ENCODE measurements at places on chromosomes 7 and 10.

- no peak for DNase-seq
Measured at GRCh38 chr10:44990965-44991364, 9.8 kb upstream of the ZNF22 start.

- no peak for DNase-seq
Measured at GRCh38 chr7:100544386-100544785, 5.4 kb downstream of the AGFG2 start.

GRCh38 chr10:85977642-85978041 lies 389.0 kb downstream of the GRID1 start:
- no peak for DNase-seq

- DNase-seq = no peak
Measured at GRCh38 chr7:103985565-103986126, 3.8 kb downstream of the RELN start.

DNA sequence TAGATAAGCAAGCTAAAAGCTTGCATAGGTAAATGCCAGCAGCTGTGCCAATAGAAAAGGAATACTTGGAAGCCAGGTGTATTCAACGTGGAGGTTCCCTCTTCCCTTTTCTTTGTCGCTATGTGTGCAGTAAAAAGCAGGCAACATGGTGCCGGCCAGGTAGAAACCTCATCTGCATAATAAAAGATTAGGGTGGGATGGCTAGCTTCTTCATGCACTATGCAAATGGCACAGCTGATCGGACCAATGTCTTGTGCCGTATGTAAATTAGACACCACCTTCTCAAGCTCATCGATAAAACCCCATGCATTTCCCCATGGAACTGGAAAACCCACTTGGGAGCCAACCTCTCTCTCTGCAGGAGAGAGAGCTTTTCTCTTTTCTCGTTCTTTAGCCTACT lies 150.9 kb upstream of the FOXK1 start:
- no peak for DNase-seq

DNA sequence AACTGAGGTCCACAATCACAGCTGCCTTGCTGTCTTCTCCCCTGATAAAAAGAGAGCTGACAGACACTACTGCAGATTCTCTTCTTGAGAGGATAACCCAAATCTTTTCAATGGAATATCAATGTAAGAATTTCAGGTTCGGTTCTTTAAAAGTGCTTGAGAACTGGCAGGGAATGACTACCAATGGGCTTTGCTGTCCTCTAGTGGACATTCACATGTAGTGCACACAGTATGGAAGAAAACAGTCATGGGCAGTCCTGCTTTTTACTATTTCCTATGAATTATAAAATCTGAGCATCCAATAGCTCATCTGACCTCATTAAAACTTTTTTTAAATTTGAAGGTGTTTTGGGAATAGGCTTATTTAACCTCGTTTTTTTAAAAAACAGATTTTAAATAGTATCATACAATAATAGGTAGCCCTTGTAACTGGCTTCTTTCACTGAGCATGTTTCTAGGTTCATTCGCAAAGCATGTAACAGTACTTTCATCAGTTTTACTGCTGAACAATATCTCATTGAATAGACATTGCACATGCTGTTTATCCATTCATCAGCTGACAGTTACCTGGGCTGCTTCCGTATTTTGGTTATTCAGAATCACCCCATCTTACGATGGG lies 18.3 kb downstream of the FZD9 start:
- peak; percentile 14 for DNase-seq

DNA sequence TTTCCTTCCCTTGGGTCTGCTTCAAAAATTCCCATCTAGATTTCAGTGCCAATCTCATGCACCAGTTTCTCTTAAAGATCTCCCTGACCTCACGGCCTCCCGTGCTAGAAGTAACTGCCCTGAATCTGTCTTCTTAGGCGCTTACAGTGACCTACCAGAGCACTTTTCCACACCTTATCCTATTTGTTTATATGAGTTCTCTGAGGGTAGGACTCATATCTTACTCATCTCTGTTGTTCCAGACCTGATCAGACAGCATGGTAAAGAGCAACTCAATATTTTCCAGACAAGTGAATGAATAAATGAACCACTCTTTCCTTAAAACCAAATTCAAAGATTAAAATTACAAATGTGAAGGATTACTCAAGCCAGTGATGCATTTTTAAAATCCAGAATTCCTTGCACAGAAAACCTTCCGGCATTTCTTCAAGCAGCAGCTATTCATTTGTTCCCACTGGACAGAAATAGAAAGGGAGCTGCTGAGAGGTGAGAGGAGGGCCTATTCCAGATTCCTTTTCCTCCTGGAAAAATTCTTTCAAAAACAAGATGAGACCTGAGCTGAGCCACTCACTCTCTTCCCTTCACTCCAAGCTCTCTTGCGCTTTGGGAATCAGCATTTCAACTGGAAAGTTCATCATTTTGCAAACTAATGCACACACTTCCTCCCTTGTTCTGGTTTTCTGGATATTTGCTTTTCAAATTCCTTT lies 94.6 kb downstream of the ELMO1 start:
- DNase-seq = no peak

- no peak for DNase-seq
Measured at GRCh38 chr10:132631338-132631735, 93.8 kb downstream of the INPP5A start.

GRCh38 chr7:83457022-83457892 lies 191.7 kb downstream of the SEMA3E start:
- no peak for DNase-seq

DNA sequence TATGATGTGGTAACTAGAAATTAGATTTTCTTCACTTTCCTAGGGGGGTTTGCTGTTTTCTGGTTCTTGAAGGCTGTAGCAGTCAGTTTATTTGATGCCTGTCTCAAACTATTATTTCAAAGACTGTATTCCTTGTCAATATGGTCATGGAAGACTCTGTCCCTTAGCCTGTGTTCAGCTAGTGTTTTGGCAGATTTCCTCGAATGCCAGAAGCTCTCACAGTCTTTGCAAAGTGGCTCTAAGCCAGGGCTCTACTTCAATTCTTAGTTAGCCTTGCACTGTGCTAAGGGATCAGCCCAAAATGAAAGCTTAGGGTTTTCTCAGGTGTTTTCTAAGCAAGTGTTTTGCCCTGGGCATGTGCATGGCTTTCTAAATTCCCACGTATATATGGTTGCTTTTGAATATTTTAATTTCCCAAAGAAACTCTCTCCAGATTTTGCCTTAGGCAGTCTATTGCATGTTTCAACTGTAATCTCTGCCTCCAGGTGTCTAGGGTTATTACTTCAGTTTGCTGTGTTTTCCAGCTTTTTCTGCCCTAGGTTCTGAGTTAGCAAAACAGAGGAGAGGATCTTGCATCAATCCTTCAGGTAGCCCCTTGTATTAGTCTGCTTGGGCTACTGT lies 7.2 kb upstream of the C1GALT1 start:
- no peak for DNase-seq

- no peak for DNase-seq
Measured at GRCh38 chr10:7350541-7351195, 60.2 kb downstream of the SFMBT2 start.

DNA sequence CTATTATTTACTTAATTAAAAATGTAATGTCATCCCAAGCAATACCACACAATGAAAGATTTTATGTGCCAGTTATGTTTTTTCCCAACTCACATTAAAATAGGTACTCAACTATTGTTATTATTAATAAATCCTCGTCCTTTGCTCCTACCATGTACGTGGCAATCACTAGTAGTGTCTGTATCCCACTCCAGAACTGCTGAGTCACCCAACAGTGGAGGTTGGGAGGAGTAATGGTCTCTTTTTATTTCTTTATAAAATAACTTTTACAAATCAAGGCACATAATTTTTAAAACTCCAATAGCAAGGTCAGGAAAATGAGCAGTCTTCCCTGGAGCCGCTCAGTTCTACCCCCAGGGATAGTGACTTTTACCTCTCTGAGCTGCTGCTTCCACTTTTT lies 273.5 kb upstream of the PLPP4 start:
- no peak for DNase-seq

DNA sequence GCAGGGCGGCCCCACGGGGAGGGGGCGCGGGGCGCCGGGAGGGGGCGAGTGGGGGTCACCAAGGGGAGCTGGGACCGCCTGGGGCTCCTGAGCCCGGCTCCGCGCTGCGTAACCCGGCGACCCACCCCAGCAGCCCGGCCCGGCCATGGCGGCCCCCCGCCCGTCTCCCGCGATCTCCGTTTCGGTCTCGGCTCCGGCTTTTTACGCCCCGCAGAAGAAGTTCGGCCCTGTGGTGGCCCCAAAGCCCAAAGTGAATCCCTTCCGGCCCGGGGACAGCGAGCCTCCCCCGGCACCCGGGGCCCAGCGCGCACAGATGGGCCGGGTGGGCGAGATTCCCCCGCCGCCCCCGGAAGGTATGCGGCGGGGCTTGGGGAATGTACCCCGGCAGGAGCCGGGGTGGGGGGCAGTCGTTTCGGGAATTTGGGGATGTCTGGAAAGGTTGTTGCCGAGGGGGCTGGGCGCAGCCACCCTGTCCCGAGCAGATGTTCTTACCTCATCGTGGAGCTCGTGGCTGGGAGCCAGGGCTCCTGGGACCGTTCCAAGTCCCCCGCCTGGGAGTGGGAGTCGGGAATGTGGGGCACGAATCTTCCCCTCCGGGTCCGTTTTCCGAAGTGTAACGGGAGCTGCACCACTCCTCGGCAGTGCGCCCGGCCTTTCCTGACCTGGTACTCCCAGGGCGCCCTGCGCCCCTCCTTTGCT lies 431 bp downstream of the ZYX start:
- no peak for DNase-seq

DNA sequence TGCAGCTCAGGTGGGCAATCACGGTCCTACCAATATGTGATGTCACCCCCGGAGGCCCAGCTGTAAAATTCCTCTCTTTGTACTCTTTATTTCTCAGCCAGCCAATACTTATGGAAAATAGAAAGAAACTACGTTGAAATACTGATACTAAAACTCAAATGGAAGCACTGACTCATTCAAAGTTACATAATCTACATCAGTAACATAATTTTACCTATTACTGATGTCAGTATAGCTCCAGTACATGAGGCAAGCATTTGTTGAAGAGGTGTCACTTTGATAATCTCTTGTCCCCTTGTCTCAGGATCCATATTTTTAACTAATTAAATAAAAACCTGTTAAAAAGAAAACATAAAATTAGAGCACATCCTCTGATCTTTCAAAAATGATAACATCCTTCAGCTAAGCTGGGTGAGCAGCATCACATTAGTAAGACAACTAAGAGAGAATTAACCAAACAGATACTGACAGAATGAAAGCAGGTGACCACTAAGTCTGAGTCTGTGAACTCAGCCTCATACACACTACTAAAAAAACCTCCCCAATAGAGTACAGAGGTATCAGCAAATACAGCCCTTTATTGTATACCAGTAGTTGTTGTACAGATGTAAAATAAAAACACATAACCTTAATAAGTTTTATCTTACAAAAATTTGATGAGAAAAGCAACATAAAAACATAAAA lies 17.6 kb downstream of the SLC25A40 start:
- no peak for DNase-seq

GRCh38 chr10:49205206-49205605 lies 17.0 kb upstream of the TMEM273 start:
- no peak for DNase-seq

DNA sequence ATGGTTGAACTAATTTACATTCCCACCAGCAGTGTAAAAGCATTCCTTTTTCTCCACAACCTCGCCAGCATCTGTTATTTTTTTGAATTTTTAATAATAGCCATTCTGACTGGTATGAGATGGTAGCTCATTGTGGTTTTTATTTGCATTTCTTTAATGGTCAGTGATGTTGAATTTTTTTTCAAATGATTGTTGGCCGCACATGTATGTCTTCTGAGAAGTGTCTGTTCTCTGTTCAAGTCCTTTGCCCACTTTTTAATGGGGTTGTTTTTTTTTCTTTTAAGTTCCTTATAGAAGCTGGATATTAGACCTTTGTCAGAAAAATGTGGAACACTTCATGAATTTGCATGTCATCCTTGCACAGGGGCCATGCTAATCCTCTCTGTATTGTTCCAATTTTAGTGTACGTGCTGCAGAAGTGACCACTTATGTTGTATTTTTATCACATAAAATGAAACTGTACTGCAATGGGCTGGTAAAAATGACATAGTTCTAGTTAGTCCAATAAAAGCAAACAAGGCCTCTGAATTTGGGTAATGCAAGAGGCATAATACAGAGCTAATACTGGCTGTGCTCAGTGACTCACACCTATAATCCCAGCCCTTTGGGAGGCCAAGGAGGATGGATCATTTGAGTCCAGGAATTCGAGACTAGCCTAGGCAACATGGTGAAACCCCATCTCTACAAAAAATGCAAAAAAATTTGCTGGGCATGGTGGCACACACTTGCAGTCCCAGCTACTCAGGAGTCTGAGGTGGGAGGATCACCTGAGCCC lies 70.3 kb downstream of the ABI1 start:
- DNase-seq = no peak

DNA sequence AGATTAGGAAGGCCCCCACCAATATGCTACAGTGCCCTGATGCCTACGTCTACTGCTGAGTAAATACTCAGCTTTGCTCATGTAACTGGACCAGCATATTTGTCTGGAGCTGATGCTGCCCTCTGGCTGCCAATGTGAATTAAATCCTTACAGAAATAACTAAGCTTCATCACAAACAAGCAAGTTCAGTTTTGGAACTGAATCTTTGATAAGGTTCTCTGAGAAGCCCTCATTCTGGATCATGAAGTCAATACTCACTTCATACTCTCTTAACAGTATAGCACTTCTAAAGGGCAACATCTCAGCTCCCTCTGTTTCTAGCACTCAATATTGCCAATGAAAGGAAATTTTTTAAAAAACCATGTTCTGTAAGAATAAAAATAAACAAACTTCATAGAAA lies 246.7 kb downstream of the ETV1 start:
- no peak for DNase-seq

DNA sequence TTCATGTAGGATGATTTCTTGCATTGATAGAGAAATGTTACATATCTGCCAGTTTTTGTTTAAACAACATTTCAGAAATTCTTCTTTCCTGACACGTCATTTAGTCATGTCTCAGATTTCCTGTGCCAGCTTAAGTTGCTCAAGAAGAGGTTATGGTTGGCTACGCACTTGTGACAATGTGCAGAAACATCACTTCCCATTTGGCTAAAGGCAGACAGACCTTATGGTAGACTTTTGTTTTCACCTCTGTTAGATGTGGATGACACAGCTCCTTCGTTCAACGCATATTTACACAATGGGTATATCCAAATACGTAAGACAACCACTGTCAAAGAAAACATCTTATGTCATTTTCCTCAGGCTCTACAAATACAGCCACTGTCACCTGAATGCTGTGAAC lies 125.8 kb downstream of the DOCK4 start:
- DNase-seq = no peak

DNA sequence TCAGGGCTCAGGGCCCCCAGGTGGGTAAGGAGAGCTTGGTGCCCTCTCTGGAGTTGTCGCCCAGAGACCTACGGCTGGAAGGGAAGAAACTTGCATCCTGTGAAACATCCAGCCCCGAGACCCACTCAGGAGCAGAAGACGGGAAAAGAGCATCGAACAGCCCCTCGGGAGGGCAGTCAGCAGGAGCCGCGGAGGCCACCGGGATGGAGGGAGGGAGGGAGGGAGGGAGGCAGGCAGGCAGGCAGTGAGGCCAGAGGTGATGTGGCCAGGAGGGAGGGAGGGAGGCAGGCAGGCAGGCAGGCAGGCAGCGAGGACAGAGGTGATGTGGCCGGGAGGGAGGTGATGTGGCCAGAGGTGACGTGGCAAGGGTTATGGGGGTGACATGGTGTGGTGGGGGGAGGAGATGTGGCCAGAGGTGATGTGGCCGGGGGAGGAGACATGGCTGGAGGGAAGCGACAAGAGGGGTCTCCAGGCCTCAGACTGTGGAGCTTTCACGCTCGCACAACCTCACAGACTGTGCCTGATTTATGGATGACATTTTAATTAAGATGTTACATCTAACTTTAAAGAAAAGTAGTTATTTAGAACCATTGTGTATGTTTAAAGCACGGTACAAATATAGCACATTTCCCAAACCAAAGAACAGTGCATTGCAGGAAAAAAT lies 141.1 kb downstream of the DIP2C start:
- DNase-seq = no peak
